ENCODE measurements at places on chromosomes 1 and 21. TPM values are rescaled to one million over a fixed set of nuclear protein-coding genes. Genes with fewer than 3 reads are reported as not detected.
A peak's percentile ranks its signal among the peaks of the same experiment; 100 is the strongest.

- DNase-seq = peak; percentile 60
These were observed 923.4 kb downstream of the NCAM2 start for GRCh38 chr21:21921410-21922232.

Gene RSPH1
- 0.52 TPM for total RNA-seq

Gene AMY1A
- not detected for total RNA-seq

DNA sequence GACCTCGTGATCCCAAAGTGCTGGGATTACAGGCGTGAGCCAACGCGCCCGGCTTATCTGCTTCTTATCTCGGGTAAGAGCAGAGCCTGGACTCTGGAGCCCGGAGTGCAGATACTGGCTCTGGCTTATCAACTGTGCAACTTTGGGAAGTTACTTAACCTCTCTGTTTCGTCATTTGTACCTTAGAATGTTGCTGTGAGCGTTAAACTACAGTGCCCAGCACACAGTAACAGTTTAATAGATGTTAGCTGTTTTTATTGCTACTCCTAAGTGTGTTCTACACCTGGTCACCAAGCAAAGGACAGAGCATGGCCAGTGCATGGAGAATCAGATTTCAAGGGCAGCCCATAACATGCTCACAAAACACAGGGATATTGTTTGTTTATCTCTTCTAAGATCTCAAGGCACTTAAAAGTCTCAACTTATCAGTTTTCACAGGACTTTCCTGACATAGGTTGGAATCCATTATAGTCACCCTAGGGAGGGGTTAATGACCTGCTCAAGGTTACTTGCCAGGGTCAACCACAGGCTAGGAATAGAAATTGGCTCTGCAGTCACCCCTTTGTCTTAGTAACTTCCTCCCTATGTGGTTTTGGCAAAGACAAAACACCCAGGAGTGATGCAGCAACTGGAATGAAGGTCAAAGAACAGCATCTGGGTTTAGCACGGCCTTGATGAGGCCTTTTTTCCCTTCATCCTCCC, 22.5 kb upstream of the SRP9 start:
- peak; percentile 93 for DNase-seq

- DNase-seq = no peak
These were observed 32.4 kb downstream of the SESN2 start for GRCh38 chr1:28291711-28292110.

DNA sequence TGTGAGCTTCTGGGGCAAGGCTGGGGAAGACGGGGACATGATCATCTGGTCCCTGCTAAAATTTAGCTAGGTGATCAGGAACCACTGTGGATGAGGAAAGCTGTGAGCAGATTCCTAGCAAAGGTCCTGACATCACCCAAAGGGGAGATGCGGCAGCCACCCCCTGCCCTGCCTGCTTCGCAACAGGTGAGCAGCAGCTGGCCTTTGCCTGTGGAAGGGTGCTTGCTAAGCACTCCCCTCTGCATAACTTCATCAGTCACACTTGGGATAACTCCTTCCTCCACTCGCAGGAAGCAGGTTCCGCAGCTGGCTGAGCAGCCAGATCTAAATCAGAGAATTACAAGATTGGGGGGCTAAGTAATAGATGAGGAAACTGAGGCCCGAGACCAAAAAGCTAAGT, 51.2 kb downstream of the KCNN3 start:
- DNase-seq = no peak

Gene CR2
- not detected for total RNA-seq

Gene NBPF6
- not detected for total RNA-seq

DNA sequence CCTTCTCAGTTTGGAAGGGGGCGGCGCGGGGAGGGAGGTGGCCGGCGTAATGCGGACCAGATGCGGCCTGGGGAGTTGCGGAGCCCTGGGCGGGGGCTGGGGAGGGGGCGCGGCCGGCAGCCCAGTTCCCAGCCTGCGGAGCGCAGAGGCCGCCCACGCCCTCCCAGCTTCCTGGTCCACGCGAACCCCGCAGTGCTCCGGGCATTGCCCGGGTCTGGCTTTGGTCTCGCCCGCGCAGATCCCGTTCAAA, 695 bp downstream of the DMBX1 start:
- DNase-seq = no peak

DNA sequence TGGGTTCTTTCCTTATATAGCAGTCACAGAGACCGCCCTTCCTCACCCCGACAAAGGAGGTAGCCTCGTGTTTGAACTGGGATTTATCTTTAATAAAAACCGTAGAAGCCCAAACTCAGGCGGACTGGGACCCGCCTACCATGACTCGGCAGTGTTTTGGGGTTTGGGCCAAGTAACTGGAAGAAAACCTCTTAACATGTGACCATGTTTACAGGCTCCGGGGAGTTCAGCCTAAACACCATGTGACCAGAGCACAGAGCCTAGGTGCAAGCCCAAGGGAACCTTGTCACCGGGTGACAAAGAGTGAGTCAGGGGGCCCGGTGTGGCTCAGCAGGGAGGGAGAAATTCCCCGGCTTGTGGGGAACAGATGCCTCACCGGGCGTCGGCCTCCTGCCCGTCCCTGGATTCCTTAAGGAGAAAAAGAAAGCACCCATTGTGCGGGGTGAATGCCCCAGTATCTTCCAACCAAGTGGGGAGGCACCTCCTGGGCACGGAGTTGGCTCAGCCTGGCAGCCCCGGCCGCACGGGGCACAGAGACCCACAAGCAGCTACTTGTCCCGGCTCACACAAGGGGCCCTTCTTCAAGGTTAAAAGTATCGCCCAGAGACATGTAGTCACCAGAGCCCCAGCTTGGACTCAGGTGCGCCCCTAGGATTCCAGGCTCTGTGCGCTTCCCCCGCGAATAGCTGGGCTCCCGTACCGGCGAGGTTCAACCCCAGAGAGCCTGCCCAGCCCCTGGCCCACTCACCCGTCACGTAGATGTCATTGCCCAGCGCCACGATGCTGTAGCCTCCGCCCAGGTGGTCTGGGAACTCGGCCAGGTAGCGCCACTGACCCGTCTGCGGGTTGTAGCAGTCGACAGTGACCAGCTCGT, 1.4 kb downstream of the KLHL21 start:
- peak; percentile 97 for DNase-seq

GRCh38 chr21:37636152-37636860, 269.7 kb downstream of the DYRK1A start:
- peak; percentile 59 for DNase-seq

Gene FRRS1
- 7.4 TPM for total RNA-seq

GRCh38 chr1:162235241-162235800, 141.3 kb downstream of the SPATA46 start:
- peak; percentile 50 for DNase-seq

DNA sequence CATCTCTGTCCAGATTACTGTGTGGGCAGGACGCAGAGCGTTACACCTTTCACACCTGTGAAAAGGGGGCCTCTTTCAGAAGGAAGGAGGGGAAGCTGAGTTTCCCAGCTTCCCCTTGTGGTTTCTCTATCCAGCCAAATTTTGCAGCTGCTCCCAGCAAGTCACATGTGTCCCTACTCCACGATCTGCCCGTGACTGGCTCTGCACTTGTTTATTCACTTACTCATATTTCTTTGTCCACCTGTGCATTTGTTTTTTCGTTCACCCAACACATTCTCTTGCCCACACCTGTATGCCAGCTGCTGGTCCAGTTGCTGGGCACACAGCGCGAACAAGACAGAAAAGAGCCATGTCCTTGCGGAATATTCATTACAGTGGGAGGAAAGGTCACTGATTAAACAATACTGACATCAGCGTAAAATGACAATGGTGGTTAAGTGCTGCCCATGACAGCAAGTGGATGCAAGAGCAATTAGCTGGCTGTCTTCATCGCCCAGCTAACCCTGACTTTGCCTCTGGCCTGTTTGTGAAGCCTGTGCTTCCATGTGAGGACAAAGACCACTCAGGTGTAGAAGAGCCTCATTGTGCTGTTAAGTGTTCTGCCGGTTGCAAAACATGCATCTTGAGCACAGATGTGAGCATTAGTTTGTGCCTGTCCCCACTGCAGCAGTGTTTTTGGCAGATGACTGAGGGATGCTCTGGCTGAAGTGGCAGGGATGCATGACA, 28.6 kb upstream of the NEK2 start:
- DNase-seq = no peak

DNA sequence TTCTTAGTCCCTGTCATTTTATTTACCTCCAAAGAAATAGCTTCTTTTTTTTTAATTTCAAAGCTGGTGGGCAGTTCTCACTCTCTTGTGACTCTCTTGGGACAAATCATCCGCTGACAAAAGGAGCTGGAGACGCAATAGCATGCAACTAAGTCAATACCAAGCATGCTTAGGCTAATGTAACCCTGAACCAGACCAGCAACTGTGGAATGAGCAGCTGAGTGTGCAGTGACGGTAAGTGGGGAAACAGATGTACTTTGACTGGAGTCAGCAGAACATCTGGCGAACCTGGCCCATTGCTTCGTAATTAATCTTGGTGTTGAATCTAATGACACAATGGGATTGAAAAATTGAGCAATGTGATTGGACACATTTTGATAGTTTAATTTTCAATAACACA, 280.7 kb upstream of the PLXNA2 start:
- no peak for DNase-seq

DNA sequence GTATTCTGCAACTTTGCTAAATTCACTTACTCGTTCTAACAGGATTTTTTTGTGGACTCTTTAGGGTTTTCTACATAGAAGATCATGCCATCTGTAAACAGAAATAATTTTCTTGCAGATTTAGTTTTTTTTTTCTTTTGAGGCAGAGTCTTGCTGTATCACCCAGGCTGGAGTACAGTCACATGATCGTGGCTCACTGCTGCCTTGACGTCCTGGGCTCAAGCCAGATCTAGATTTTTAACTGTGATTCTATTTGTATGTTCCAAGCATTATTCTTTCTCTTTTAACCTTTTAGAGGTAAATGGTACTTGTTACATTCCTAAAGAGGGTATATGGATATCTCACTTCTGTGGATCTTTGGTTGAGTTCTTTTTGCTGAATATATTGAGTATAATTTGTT, 18.6 kb downstream of the FABP3 start:
- DNase-seq = no peak

DNA sequence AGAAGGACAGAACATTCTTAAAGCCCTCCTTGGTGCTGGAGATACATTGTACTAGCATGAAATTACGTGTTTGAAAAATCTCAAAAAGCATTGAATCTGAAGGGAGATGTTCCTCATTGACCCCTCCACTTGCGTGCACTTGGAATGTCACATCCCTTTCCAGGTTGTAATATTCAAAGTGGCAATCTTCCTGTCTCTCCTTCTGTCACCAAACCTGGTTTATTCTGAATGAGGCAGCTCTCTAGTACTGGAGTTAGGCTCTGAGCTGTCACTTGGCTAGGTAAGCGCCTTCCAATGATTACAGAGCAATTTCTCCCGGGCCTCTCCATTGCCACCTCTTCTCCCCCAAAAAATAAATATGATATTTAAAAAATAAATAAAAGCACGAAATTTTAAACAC, 855 bp downstream of the DSCAM start:
- peak; percentile 7 for DNase-seq

- no peak for DNase-seq
These were observed 23.2 kb upstream of the PCBP3 start for GRCh38 chr21:45620201-45620923.

Gene CA6
- total RNA-seq = not detected

Gene FAM110D
- not detected for total RNA-seq

GRCh38 chr1:33335020-33335419, 14.1 kb upstream of the A3GALT2 start:
- no peak for DNase-seq

Gene EXTL2
- total RNA-seq = 10.2 TPM

DNA sequence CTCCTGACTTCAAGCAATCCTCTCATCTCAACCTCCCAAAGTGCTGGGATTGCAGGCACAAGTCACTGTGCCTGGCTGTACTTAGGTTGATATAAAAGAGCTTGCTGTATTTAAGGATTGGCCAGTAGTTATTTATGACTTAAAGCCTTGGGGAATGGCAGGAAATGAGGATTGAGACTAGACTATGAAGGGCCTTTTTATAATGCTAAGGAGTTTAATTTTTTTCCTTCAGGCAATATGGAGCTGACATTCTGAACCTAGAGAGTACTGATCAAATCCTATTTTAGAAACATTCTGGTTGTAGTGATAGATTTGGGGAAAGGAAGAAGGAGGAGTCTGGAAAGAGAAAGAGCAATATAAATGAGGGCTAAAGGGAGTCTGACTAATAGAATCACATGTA, 44.7 kb downstream of the MSH4 start:
- DNase-seq = no peak

DNA sequence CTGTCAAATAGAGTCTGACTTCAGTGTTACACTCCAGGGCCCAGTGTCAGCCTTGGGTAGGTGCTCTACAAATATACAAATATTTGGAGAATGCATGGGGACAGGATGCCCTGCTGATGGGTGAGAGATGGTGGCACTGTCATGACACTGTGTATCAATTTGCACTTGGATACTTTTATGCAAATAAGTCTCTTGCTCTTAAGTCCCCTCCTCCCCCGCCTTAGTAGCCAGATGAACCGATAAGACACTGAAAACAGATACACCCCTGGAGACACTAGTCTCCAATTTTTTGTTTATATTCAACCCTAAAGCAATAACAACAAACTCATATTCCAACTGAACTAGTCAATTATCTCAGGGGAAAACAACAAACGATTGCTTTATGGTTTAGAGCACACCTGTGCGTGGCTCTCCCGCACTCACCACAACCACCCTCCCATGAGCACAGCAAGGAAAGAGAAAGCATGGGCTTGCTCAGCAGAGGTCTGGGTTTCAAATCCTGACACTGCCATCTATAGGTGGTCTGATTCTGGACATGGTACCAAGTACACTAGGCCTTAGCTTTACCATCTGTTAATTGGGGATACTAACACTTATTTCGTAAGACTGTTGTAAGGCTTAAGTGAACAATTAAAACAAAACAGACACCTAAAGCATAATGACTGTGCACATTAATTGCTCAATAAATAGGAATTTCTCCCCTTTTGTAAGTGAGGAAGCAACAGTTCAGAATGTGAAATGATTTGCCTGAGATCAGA, 50.3 kb downstream of the HIVEP3 start:
- DNase-seq = peak; percentile 17

Gene RAB42
- total RNA-seq = not detected
